Breast epithelium (tissue), 4 donors: ENCODE measurements at places on chromosomes 5 and 9. TPM values are rescaled to one million over a fixed set of nuclear protein-coding genes. Genes with fewer than 3 reads are reported as not detected.

HMGCS1 gene
- total RNA-seq = 13.9 TPM

SPAAR gene
- total RNA-seq = 8.6 TPM

DNA sequence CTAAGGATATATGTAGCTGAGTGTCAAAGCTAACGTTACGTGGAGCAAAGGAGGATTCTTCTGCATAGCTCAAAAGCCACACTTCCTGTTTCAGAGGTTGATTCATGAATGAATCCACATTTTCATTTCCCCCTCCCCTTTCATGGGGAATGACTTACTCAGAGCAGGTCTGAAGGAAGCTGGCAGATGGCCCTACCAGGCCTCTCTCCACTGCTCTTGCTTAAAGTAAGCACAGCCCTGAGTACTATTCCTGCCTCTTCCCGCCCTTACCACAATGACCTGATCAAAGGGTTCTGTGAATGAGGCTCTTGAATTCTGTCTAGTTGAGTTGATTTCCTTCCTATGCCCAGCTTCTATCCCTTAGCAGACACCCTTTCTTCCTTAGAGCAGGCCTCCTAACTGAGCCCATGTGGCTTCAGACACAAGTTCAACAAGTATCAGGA, 6.3 kb downstream of the IGIP start:
- no peak for DNase-seq

DNA sequence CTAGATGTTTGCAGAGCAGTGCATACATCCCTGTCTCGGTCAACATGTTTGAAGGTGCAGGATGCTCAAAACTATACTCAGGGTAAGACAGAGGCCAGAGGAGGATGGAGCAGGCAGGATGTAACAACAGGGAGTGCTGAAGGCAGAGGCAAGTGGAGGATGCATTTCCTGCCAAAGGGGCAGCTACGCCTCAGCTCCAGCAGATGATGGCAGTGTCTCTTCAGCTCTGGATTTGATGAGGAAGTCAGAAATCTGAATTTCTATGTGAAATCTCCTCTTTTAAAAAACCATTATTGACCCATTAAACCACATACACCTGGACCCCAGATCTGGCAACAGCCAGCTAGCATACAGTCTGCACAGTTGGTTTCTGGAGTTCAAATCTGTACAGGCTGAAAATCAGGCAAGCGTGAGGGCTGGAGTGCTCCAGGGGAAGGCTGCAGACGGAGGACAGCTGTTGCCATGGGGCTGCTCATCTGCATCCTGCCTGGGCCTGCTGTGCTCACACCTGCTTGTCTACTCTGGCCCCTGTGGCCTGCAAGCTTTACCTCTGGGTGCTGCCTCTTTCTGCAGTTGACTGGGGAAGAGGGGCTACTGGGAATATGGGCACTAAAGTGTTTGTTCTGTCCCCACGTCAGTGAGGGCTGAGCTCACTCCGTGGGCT, 152.9 kb upstream of the SLC28A3 start:
- no peak for DNase-seq

DNA sequence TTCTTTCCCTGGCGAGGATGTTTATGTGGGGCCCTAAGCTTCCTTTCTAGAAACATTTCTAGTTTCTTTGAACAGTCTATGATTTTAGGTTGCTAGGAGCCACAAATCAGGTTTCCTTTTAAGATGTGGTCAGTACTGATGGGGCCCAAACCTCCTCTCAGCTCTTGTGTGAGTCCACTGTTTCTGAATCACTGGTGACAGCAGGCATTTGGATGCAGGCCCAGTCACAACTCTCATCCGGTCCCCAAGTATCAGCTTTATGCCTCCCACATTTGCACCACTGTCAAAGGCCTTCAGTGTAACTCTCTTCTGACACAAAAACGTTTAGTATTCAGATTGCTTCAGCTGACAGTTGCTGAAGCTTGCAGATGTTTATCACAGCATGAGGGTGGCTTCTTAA, 7.8 kb downstream of the DMRT2 start:
- DNase-seq = no peak

- no peak for DNase-seq
Observed at GRCh38 chr5:92687821-92688722, 892.9 kb downstream of the NR2F1-AS1 start.

GRCh38 chr5:94793113-94793815, 174.8 kb downstream of the SLF1 start:
- no peak for DNase-seq
